Effector memory CD4-positive, alpha-beta T cell (primary cell): ENCODE measurements at places on chromosomes 2 and 18.
A peak's percentile ranks its signal among the peaks of the same experiment; 100 is the strongest.

DNA sequence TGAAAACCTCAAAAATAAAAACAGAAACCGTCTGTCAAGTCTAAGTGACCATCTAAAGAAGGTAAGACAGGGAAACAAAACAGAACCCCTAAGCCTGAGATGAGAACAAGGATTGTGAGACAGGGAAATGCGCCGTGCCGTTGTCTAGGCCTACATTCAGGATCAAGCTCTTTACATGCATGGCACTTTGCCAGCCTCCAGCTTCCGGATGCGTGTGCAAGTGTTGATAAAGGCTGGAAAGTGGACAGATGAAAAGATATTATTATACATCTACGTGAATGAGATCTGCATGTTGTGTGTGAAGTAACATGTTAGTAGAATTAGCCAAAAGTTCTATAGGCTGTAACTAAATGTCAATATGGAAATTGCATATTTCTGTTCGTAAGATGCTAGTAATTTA is 28.6 kb upstream of the TMEM87B start:
- no peaks in the 10 kb centered on the region for H3K27me3 ChIP-seq
- H3K27ac ChIP-seq = no peak overlapping the region
- no peak for DNase-seq
- no peaks in the 10 kb centered on the region for H3K4me1 ChIP-seq
- no peak overlapping the region for H3K4me3 ChIP-seq
- no peaks in the 10 kb centered on the region for H3K36me3 ChIP-seq

GRCh38 chr2:21040468-21041377 is 3.1 kb downstream of the APOB start:
- no peak overlapping the region for H3K4me3 ChIP-seq
- no peaks in the 10 kb centered on the region for H3K36me3 ChIP-seq
- H3K27me3 ChIP-seq = peaks cover 5% of the 10 kb centered on the region
- no peak overlapping the region for H3K27ac ChIP-seq
- no peaks in the 10 kb centered on the region for H3K4me1 ChIP-seq
- DNase-seq = no peak

GRCh38 chr18:5051207-5051606 is 145.8 kb downstream of the AKAIN1 start:
- no peaks in the 10 kb centered on the region for H3K36me3 ChIP-seq
- DNase-seq = no peak
- no peaks in the 10 kb centered on the region for H3K27me3 ChIP-seq
- no peaks in the 10 kb centered on the region for H3K4me1 ChIP-seq
- no peak overlapping the region for H3K27ac ChIP-seq

DNA sequence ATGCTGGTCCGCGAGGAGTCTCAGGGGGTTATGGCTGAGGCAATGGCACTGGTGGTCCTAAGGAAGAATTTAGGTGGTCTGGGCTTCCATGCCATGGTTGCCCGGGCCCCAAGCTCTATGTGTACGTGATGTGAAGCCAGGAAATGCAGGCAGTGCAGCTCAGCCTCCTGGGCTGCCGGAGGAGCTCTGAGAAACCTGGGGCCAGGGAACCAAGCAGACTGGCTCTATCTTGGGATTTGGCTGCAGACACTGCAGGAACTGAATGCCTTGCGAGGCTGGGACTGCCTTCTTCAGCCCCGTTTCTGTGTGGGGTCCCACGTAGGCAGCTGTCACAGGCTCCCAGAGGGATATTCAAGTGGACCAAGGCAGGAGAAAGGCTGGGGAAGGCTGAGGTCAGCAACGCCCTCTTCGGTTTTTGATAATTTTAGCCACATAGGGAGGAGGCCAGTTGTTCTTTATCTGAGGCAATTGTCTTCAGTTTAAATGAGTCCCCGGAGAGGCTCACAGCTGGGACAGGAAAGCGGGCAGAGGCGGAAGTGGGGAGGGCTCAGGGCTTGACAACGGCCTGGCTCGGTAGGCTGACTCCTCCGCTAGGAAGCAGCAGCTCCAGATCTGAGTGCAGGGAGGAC is 77.7 kb downstream of the RHOB start:
- no peaks in the 10 kb centered on the region for H3K4me1 ChIP-seq
- no peak for DNase-seq
- no peaks in the 10 kb centered on the region for H3K36me3 ChIP-seq
- no peak overlapping the region for H3K27ac ChIP-seq
- H3K4me3 ChIP-seq = no peak overlapping the region
- no peaks in the 10 kb centered on the region for H3K27me3 ChIP-seq

DNA sequence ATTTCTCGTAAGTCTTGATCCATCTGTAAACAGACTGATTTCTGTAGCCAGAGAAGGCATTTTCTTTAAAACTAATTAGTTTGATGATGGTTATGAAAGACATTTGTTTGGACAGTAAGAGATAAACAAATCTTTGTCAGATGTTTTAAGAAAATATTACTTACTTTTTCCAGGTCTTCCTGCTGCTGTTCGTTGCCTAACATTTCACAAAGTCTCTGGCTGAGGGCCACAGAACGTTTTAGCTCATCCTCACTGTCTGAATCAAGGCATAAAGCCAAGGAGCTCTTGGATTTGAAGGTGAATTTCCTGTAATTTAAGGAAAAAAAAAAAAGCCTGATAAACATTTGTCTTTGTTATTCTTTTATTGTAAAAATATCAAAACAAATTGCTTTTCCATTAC is 57.8 kb downstream of the VIL1 start:
- H3K27ac ChIP-seq = no peak overlapping the region
- peaks cover 45% of the 10 kb centered on the region for H3K36me3 ChIP-seq
- H3K4me3 ChIP-seq = no peak overlapping the region
- no peak for DNase-seq

DNA sequence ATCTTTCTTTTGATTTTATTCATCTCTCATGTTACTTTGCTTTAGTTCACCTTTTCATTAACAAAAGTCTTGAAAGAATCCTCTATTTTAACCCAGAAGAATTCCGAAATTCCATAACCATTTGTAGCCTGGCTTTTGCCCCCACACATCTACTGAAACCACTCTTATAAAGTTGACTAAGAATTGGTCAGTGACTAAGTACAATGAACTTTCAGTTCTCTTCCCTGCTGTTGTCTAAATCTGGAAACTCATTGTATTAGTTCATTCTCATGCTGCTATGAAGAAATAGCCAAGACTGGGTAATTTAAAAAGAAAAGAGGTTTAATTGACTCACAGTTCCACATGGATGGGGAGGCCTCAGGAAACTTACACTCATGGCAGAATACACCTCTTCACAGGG is 49.9 kb upstream of the PNPT1 start:
- H3K4me3 ChIP-seq = no peak overlapping the region
- no peak overlapping the region for H3K27ac ChIP-seq
- H3K4me1 ChIP-seq = no peaks in the 10 kb centered on the region
- no peaks in the 10 kb centered on the region for H3K36me3 ChIP-seq
- DNase-seq = no peak

GRCh38 chr2:227545990-227546389 is 52.7 kb upstream of the SCYGR2 start:
- H3K36me3 ChIP-seq = peaks cover 9% of the 10 kb centered on the region
- no peaks in the 10 kb centered on the region for H3K27me3 ChIP-seq
- no peaks in the 10 kb centered on the region for H3K4me1 ChIP-seq
- no peak overlapping the region for H3K27ac ChIP-seq

DNA sequence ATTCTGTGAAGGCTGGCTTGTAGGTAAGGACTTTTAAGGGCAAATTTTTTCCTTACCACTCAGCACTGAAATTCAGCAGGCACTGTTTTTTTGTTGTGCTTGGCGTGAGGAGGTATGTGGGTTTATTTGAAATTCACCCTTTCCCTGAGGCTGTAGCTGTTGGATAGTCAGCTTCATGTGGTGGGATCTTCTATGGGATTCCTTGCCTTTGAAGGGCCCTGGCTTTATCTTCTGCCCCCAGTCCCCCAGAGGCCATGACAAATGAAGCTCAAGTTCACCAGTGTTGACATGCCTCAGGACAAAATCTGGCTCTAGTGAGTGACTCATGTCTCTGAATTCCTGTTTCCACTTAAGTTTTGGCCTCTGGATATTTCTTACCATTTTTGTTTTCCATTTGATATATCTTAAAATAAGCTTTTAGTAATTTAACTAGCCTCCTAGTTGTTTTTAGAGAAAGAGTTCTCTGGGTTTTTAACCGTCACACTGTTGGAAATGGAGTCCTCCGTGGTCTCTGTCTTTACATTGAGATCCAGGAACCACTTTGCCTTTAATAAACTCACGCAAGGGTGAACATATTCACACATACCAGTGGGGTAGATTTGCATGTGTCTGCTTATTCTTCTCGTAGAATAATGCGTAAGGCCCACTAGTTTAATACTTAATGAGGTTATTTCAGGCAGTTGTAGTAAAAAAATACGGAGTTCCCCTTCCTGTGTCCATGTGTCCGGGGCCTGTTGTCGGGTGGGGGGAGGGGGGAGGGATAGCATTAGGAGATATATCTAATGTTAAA is 211.1 kb upstream of the FAM98A start:
- H3K4me3 ChIP-seq = no peak overlapping the region
- H3K4me1 ChIP-seq = no peaks in the 10 kb centered on the region
- no peaks in the 10 kb centered on the region for H3K36me3 ChIP-seq
- no peak overlapping the region for H3K27ac ChIP-seq
- DNase-seq = no peak
- no peaks in the 10 kb centered on the region for H3K27me3 ChIP-seq

DNA sequence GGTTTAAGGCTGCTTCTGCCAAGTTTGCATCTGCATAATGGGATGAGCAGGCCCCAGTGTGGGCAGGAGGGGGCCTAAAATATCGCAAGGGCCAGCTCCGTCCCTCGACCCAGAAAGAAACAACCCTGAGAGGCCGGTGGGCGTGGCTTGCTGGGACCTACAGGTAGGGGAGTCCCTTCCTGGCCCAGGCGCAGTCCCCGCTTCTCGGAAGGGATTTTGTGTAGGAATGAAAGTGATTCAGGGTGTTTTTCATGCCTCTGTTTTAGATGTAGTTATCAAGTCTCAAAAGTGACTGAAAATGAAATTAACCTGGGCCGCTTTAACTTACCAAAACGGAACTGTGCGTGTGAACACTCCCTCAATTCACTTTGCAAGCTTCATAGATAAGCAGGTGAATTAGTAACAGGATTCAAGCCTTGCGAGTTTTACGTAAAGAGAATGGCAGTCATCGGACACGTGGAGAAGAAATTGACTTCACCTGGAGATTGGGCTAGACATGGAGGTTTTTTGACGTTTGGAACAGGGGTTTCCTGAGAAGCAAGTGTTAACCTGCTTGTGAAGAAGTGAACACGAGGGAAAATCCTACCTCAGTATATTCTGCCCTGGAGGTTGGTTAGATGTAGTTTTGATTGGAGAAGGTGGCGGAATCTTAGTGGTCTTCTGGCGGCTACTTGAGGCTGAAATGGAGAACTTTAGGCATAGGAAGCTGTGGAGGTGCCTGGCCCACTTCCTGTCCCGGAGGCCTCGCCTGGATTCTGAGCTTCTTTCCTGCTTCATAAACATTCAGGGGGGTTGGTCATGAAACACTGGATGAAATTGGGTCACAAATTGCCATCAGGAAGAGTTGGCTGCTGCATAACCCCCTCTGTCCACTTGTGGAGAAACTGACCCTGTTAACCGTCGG is 1.7 kb downstream of the NCK2 start:
- H3K36me3 ChIP-seq = no peaks in the 10 kb centered on the region
- peak; percentile 75 for DNase-seq
- H3K27ac ChIP-seq = peak overlapping the region; percentile 88
- peak overlapping the region; percentile 83 for H3K4me3 ChIP-seq

GRCh38 chr18:25109484-25109883 is 242.5 kb downstream of the ZNF521 start:
- no peak for DNase-seq
- no peaks in the 10 kb centered on the region for H3K36me3 ChIP-seq
- no peak overlapping the region for H3K27ac ChIP-seq
- no peaks in the 10 kb centered on the region for H3K27me3 ChIP-seq

GRCh38 chr2:24182507-24182906 is 7.7 kb downstream of the FAM228A start:
- no peaks in the 10 kb centered on the region for H3K36me3 ChIP-seq
- no peak for DNase-seq
- H3K27me3 ChIP-seq = no peaks in the 10 kb centered on the region
- no peak overlapping the region for H3K4me3 ChIP-seq
- no peak overlapping the region for H3K27ac ChIP-seq
- H3K4me1 ChIP-seq = no peaks in the 10 kb centered on the region

GRCh38 chr2:217517402-217517801 is 485.4 kb downstream of the TNS1 start:
- H3K27me3 ChIP-seq = no peaks in the 10 kb centered on the region
- H3K27ac ChIP-seq = no peak overlapping the region
- H3K4me3 ChIP-seq = no peak overlapping the region
- no peaks in the 10 kb centered on the region for H3K36me3 ChIP-seq
- DNase-seq = no peak

DNA sequence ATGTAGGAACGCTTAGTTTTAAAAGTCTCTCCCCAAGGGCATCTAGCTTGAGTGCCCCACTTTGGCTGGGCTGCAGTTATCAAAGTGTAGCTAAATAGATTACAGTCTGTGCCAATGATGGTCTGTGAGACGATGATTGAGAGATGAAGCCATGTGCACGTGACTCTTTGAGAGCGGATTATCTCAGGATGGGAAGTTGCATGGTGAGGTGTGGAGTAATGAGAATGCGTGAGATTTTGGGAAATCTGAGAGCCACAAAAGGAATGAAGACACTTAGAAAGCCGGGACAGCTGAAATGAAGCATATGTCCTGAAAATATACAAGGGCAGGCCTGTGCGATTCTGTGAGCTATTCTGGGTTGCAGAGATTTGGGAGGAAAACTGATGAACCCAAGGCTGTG is 370.0 kb downstream of the TGIF1 start:
- no peaks in the 10 kb centered on the region for H3K27me3 ChIP-seq
- DNase-seq = no peak
- no peaks in the 10 kb centered on the region for H3K36me3 ChIP-seq
- H3K4me1 ChIP-seq = no peaks in the 10 kb centered on the region

DNA sequence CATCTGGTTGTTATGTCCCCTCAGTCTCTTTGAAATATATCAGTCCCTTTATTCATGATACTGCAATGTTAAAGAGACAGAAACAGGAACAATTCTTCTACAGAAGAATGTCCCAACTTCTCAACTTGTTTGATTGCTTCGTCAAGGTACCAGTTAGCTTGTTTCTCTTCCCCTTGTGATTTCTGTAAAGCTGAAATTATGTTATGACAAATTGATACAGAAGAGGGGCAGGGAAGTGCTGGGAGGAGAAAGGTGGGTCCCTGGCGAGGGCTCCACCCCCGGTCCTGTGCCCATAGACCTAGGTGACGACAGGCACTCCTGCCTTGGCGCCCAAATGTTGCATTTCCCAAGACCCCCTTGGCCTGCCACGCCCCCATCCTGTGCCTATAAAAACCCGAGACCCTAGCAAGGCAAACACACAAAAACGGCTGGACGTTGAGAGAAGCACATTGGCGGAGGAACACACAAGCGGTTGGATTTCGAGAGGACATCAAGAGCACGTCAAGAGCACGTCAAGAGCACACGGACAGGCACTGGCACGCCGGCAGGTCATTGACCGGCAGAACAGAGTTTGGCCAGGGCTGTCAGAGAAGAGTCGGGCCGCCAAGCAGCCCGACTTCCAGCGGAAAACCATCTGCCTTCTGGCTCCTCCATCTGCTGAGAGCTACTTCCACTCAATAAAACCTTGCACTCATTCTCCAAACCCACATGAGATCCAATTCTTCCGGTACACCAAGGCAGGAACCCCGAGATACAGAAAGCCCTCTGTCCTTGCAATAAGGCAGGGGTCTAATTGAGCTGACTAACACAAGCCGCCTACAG is 11.5 kb upstream of the RTN4 start:
- no peak overlapping the region for H3K27ac ChIP-seq
- DNase-seq = no peak
- H3K36me3 ChIP-seq = no peaks in the 10 kb centered on the region
